GM23248 (cell line): ENCODE measurements at places on chromosomes 16 and 17. TPM values are rescaled to one million over a fixed set of nuclear protein-coding genes. Genes with fewer than 3 reads are reported as not detected.

The CCDC144A gene
- 0.51 and 3.5 TPM in 2 replicates for total RNA-seq

The NSRP1 gene
- 7.7 and 11.8 TPM in 2 replicates for total RNA-seq

The DYNLRB2 gene
- not detected in 2 replicates for total RNA-seq

GRCh38 chr17:58156839-58157803 lies 8.9 kb downstream of the OR4D1 start:
- H3K27ac ChIP-seq: no peak overlapping the region
- no peaks in the 10 kb centered on the region for H3K36me3 ChIP-seq
- H3K4me3 ChIP-seq: peak overlapping the region; percentile 21

DNA sequence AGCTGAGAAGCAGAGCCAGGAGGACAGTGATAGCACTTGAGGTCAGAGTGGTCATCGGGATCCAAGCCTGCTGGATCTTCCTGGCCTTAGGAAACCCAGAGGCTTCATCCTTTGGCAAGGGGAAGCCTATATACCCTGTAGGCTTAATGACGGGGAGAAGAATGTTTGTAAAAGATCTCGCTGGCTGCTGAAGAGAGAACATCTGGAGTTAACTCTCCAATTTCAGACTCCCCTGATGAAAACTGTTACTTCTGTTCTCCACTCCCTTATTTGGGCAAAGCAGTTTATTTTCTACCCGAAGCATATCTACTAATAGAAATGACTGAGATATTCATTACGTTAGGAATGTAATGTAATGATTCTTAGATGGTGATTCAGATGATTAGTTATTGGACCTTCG lies 487.0 kb downstream of the CDH13 start:
- no peak for DNase-seq
- peaks cover 30% of the 10 kb centered on the region for H3K4me1 ChIP-seq
- no peaks in the 10 kb centered on the region for H3K36me3 ChIP-seq

GRCh38 chr17:20243524-20243923 lies 223.8 kb downstream of the LGALS9B start:
- H3K27ac ChIP-seq: no peak overlapping the region
- no peak overlapping the region for H3K4me3 ChIP-seq
- DNase-seq: no peak

- H3K27ac ChIP-seq: peak overlapping the region; percentile 90
- H3K4me3 ChIP-seq: peak overlapping the region; percentile 36
- H3K4me1 ChIP-seq: peaks cover 46% of the 10 kb centered on the region
- no peaks in the 10 kb centered on the region for H3K27me3 ChIP-seq
These were observed 25.4 kb upstream of the KRT20 start for GRCh38 chr17:40910441-40910841.

GRCh38 chr16:68548947-68549346 lies 9.9 kb downstream of the ZFP90 start:
- DNase-seq: no peak
- H3K27me3 ChIP-seq: no peaks in the 10 kb centered on the region
- no peak overlapping the region for H3K4me3 ChIP-seq
- peaks cover 65% of the 10 kb centered on the region for H3K36me3 ChIP-seq

DNA sequence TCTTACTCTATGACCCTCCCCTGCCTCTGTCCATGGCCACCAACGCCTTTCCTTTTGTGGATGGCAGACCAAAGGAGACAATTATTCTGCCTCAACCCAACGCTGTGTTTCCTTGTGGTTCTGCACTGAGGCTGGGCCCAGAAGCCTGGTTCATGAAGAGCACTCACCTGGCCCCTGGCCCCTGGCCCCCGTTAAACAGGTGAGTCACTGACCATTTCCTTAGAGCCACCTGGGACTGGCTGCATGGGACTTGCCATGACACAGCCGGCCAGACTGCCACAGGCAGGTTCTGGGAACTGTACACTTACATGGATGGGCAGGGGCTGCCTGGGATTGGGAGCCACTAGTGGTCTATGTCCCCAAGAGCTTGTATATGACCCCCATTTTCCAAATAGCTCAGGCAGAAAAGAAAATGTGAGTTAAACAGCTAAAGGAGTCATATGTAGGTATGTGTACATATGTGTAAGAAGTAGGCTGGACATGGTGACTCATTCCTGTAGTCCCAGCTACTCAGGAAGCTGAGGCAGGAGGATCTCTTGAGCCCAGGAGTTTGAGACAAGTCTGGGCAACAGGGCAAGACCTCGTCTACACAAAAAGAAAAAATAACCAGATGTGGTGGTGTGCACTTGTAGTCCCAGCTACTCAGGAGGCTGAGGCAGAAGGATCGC lies 181.9 kb upstream of the CACNG5 start:
- no peaks in the 10 kb centered on the region for H3K27me3 ChIP-seq
- peaks cover 16% of the 10 kb centered on the region for H3K4me1 ChIP-seq
- no peak overlapping the region for H3K4me3 ChIP-seq
- peaks cover 4% of the 10 kb centered on the region; the same call in 1 of the 2 replicates for H3K36me3 ChIP-seq
- peak; percentile 43 for DNase-seq

DNA sequence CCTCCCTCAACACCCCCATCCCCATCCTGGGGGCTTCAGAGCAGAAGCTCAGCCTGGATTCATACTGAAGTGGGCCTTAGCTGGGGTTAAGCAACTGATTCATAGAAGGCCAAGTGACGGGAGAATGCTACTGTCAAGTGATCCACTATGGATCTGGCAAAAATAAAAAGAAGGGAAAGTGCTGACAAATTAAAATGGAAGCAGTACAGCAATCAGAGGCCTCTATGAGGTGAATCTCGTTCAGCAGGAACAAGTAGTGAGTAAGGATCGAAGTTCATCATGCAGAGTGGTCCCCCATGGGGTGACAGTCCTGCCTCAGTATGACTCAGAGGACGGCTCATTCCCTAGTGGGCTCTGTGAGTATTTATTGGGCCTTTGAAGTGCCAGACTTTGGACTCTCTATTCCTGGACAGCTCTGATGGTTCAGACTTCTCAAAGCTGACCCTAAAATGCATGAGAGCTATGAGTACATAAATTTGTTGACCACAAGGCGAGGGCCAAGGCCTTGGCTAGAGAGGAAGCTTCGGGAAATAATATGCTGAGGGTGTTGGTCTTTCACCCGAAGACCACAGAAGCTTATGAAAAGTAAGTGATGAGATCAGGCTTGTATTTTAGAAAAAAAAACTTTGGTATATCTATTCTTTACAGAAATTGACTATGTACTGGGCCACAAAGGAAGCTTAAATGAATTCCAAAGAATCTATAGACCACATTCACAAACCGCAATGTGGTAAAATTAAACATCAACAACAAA lies 5.3 kb upstream of the NSMCE1 start:
- H3K4me3 ChIP-seq: no peak overlapping the region
- no peaks in the 10 kb centered on the region for H3K36me3 ChIP-seq
- no peak overlapping the region for H3K27ac ChIP-seq
- peaks cover 5% of the 10 kb centered on the region; the same call in 1 of the 2 replicates for H3K4me1 ChIP-seq

- H3K4me3 ChIP-seq: no peak overlapping the region
- no peaks in the 10 kb centered on the region for H3K27me3 ChIP-seq
- H3K4me1 ChIP-seq: peaks cover 46% of the 10 kb centered on the region
- H3K27ac ChIP-seq: peak overlapping the region; percentile 52
These were observed 40.6 kb upstream of the XYLT1 start for GRCh38 chr16:17511340-17511739.

GRCh38 chr17:17959520-17960361 lies 12.5 kb downstream of the TOM1L2 start:
- peak; percentile 65 for DNase-seq
- H3K4me3 ChIP-seq: peak overlapping the region; percentile 72
- peaks cover 34% of the 10 kb centered on the region for H3K4me1 ChIP-seq

DNA sequence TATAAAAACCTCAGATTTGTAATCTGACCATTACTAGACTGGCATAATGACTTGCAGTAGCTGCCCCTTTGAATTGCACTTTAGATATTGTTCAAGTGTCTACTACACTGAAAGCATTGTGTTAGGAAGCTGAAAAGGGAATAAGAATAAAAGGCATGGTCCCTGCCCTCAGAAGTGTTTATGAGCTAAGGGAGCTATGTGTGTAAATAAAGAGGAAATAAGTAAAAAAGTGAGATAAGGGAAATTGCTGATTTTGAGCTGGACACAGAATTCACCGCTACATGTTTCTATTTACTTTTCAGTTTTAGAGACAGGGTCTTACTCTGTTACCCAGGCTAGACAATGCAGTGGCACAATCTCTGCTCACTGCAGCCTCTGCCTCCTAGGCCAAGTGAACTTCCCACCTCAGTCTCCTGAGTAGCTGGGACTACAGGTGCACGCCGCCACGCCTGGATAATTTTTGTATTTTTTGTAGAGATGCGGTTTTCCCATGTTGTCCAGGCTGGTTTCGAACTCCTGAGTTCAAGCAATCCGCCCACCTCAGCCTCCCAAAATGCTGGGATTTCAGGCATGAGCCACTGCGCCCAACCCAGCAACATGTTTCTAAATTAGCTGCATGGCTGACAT lies 57.0 kb downstream of the GRB2 start:
- no peak for DNase-seq
- H3K4me3 ChIP-seq: no peak overlapping the region
- no peak overlapping the region for H3K27ac ChIP-seq
- peaks cover 4% of the 10 kb centered on the region; the same call in 1 of the 2 replicates for H3K4me1 ChIP-seq
- H3K27me3 ChIP-seq: no peaks in the 10 kb centered on the region
